ENCODE measurements at places on chromosomes 6 and 20. TPM values are rescaled to one million over a fixed set of nuclear protein-coding genes. Genes with fewer than 3 reads are reported as not detected.

- DNase-seq: peak; percentile 11
Observed at GRCh38 chr20:34637245-34638038, 39.5 kb downstream of the PIGU start.

GRCh38 chr20:40933758-40934157 lies 94.9 kb upstream of the TOP1 start:
- no peak for DNase-seq

DNA sequence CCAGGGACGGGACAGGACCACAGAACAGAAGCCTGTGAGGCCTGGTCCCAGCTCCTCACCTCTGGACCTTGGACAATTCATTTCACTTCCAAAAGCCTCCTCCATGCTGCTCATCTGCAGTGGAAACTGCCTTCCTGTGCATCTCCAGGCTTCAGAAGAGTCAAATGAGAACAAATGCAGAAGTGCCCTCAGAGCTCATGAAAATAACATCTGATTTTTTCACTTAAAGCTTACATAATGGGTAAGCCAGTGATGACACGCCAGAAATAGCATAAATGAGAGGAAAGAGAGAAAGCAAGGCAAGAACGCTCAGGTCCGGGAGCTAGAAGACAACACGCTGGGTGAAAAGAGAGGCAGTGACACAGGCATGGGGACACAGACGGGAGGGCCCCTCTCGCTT lies 7.9 kb downstream of the CNKSR3 start:
- no peak for DNase-seq

DNA sequence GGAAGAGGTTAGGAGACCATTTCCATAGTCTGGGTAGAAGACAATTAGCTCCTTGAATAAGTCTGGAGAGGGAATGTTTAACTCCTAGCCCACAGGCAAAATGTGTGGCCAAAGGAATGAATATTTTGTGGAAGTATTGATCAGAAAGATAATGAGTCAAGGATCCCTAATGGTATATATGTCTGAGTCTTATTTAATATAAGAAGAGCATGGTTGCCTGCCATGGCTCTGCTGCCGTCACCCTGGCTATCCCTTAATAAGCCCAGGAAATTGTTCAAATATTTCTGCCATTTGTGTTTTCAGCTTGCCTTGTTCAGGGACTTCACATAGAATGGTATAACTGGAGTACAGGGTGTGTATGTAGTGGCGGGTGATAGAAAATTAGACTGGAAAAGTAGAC lies 18.1 kb upstream of the CALHM6 start:
- no peak for DNase-seq

MRPS18B gene
- 35.9 TPM for total RNA-seq

PRSS16 gene
- not detected for total RNA-seq

COL11A2 gene
- under 0.01 TPM for total RNA-seq

Measured in dermis microvascular lymphatic vessel endothelial cell (primary cell).